Hematopoietic multipotent progenitor cell treated with erythropoietin and hydrocortisone succinate and interleukin-3 and kit ligand, for 6 days (in vitro differentiated cells): ENCODE measurements at places on chromosomes 6 and 20.

DNA sequence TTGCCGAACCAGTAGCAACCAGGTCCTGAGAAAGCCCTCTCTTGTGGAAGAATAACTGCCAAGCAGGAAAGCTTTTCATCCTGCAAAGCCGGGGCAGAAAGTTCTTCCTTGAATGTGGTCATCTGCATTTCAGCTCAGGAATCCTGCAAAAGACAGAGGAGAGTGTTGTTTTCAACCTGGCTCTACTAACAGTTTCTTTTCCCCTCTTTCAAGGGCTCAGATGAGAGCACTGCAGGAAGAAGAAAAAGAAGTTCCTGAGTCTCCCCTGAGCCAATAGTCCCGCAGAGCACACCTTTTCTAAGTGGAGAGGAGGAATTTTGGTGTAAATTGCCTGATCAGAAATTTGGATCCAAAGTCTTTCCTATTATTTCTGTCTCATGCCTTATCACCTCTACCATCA lies 10.7 kb downstream of the HLA-DRB1 start:
- DNase-seq: no peak

DNA sequence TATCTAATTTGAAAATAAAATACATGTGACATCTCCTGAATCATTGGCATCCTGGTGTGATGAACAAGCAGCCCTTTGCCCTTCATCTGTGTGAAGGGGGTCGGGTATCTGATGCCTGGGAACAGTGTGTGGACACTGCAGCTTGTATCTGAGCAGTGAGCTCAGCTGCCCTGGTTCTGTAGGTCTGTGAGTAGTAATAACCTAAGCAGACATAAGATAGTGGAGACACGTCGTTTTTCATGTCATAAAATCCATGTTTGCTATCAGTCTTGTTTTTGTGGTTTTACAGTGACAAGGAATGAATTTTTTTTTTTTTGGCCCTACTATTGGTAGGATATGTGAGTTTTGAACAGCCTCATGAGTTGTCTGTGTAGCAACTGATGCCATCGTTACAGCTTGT lies 133.0 kb downstream of the JARID2 start:
- DNase-seq: peak; percentile 80

DNA sequence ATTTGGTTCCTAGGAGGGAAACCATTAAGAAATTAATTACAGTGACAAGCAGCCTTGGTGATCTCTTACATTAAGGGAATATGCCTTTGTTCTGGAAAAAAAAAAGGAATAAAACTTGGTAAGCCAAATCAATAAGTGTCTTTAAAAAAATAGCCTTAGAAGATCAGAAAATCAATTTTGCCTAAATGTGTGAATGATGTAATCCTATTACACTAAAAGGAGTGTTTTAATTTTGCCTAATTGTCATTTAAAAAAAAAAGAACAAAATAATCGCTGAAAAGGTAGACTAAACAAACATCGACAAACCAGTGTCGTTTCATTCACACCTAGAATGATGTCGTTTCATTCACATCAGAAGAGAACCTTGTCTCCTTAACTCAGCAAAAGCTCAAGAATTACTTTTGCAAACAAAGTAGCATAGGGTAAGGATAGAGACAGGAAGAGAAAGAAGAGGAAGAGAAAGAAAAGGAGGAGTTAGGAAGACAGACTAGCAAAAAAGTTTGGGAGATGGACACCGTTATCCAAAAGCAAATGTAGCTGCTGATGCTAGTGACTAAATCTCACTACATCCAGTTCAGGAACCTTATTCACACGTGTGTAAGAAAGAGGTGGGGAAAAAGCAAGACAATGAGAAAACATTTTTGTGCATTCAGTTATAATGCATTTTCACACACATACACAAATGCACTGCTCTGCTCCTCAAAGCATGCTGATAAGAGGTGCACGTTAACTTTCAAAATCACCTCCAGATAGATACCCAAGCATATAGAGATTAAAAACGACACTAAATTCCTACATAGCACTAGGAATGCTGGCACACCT lies 60.6 kb downstream of the HIVEP2 start:
- no peak for DNase-seq

- no peak for DNase-seq
These were observed 18.6 kb downstream of the FYN start for GRCh38 chr6:111854683-111855082.

GRCh38 chr20:57106030-57106682 lies 160.3 kb downstream of the BMP7 start:
- DNase-seq: no peak

DNA sequence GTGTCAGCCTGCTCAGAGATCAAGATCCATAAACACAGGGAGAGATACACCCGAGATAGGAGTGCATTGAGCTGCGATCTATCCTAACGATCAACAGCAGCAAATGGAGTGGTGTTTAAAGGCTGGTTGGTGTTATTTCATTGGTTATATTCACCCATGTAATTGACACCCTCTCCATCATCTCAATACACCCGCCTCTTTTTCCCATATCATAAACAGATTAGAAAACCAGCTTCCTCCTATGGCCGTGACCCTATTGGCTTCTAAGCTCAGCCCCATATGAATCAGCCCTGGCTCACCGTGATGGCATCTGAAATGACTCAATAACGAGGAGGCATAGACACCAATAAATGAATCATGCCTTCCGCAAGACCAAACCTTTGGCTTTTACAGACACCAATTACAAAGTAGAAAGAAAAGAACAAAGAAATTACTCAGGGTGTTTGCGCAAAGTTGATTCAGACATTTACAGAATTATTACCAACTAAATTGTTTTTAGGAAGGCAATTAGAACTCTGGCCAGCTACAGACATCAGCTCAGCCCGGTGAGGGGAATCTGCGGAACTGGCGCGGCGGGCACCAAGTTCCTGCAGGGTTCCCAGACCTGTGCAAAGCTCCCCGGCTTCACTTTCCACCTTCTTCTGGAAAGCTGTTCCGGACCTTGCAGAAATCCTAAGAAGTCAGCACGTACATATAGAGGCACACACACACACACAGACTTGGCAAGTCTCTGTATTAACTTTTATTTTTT lies 11.5 kb downstream of the PMEPA1 start:
- DNase-seq: no peak

- peak; percentile 2 for DNase-seq
These were observed 384.2 kb downstream of the PRKN start for GRCh38 chr6:162343198-162343935.

DNA sequence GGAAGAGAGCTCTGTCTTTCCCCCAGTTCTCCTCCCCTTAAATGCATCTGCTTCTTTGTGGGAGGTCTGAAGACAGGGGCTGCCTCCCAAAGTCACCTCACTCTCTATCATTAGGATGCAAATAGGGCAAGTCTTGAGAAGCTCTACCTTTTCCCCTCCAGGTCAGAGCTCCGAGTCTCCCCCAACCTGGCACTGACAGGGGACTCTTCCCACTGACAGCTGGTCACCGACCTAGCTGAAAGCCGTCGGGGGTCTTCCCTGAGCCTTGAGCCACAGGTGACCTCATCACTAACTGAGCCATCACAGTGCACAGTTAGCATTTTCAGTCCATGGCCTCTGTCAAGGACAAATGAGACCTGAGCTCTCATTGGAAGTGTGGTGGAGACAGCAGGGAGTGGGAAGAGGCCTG lies 386.7 kb downstream of the HACE1 start:
- DNase-seq: no peak

- DNase-seq: no peak
These were observed 311.3 kb downstream of the CDKAL1 start for GRCh38 chr6:20845592-20845991.

GRCh38 chr6:28953585-28954258 lies 29.9 kb upstream of the TRIM27 start:
- peak; percentile 47 for DNase-seq

- no peak for DNase-seq
These were observed 531.0 kb upstream of the MMS22L start for GRCh38 chr6:97813889-97814567.

DNA sequence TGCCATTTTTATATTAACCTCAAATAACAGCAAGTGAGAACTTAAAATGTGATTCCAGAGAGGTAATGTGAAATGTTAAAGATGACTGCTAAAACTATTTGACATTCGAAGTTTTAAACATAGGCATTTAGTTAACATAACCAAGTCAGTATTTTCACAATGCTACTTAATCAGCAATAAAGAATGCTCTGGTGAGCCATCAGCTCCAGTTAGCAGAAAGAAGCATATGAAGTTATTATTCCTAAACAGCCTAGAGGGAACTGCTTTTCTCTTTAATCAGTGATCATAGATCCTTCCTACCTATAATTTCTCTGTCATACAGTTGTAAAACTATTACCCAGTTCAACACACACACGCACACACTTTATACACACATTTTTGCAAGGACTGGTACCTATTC lies 60.1 kb downstream of the MMS22L start:
- DNase-seq: no peak

DNA sequence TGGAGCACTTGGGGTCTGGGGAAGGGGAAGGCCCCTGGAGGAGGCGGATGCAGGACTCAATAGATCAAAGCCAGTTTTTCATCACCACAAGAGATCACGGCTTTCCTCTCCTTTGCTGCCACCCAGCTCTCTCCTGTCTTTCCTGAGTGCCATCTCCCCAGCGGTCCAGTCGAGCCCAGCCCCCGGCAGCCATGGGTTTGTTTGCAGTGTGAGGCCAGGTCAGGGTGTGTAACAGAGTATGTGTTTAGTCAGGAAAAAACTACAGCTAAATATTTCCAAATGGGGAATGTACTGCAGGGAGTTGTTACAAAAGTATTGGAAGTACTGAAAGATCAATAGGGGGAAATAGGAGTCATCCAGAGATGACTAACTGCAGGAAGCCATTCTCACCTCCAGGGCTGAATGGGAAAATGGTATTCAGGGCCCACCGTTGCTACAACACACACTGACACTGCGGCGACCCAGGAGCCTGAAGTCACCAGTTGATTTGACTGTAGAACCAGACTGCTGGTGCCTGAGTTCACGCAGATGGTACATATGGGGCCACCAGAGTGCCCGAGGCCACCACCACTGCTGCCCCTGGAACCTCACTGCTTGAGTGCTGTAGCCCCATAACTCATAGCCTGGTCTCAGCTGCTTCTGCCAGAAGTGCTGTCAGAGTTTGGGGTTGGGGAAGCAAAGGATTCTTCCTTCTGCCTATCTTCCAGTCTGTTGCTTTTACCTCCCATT lies 23.6 kb upstream of the FANCE start:
- DNase-seq: no peak

DNA sequence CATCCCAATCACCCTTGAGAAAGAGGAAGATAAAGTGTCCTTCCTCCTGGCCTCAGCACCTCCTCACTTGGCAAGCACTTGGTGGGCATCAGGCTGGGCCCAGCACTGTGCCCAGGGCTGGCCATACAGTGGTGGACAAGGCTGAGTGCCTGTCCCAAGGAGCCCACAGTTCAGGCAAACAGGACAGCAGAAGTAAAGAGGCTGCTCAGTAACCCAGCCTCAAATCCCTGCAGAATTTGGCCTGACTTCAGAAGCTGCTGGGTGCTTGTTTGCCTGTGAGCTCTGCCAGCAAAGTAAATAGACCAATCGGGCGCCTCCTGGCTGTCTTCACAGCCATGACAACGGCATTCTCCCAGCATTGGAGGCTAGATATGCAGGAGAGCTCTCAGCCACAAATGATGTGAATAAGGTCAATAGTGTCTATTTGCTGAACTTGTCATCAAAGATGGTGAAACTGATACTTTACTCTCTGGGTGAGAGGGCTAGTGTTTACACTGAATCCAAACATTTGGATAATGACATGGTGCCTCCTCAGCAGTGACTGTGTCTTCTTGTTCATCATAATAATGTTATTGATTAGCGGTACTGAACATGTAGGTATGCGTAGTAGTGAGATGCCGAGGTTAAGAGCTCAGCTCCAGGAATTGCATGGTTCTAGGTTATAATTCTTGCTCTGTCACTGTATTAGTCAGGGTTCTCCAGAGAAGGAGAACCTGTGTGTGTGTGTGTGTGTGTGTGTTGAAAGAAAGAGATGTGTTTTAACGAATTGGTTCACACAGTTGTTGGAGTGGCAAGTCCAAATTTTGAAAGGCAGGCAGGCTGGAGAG lies 36.9 kb upstream of the FANCE start:
- DNase-seq: peak; percentile 56

DNA sequence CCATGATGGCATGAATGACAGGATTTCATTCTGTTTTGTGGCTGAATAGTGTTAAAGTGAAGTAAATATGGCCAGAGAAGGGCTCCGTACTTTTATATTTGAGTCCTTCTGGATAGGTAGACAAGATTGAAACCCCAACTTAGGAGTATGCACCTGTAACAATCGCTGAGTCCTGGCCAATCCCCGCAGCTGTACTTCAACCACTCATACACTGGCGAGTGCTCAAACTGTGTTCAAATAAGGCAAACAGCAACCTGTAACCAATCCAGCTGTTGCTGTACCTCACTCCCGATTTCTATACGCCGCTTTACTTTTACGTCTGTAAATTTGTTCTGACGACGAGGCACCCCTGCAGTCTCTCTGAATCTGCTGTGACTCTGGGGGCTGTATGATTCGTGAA lies 6.7 kb downstream of the TTLL2 start:
- DNase-seq: no peak

- DNase-seq: peak; percentile 68
These were observed 936 bp upstream of the TMX4 start for GRCh38 chr20:8020314-8021079.

GRCh38 chr6:154086510-154086909 lies 47.5 kb downstream of the OPRM1 start:
- no peak for DNase-seq

DNA sequence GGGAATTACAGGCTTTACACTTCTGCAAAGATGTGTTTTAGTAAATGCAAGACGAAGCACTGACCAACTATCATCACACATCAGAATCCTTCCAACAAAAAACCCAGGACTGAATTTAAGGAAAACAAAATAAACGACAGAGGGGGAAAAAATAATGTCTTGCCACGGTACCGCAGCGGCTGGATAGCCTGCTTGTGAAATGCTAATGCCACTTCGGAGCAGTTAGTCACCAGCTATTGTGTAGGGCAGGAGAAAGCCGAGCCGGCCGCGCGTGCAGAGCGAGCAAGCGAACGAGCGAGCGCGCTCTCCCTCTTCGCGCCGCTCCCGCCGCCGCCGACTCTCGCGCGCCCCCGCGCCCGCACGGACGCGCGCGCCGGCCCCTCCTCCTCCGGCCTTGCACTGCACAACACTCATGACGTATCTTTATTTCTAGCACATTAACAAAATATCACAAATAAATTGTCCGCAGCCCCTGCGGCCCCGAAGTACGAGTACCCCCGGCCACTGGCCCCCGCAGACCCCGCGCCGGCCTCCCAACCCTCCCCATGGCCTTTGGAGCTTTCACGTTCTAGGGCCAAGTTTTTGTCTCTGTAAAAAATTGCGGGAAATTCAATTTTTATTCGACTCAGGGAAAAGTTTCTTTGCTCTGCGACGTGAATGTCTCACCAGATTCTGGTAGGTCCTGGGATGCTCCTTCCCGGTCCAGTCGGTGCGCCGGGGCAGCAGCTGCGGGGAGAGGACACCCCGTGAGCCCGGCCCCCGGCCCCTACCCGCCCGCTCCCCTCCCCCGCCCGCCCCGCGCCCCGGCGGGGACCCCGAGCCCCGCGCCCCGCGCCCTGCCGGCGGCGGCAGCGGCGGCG lies 1.0 kb downstream of the PHIP start:
- peak; percentile 90 for DNase-seq
